ENCODE measurements at places on chromosomes 1 and 21.

DNA sequence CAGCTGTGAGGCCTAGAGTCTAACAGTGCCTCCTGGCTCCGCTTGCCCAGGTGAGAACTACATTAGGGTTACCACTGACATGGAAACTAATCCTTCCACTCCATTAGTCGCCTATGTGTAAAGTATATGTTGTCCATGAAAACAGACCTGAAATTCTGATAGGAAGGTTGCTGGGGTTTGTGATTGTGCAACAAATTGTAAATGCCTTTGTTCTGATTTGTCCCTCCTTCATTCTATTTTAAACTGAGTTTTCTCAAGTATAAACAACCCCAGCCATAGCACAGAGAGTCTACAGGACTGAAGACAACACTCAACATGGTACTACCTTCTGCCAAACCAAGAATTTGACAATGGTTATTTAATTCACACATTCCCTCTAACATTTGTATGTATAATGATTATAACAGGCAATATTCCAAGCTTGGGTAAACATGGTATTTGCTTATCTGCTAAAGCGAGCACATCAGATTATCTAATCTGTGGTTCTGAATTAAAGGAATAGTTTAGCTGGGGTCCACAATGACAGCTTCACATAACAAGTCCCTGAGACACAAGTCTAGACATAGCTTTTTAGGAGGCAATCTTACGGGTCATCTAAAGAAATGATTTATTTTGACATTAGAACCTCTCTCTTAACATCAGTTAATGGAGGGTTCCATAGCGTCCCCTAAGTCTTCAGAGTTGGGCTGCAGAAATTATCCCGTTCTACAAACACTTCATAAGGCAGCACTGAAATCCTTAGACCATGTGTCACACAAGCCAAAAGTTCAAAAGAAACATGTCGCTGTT lies 633.0 kb downstream of the SMYD3 start:
- no peak for DNase-seq

DNA sequence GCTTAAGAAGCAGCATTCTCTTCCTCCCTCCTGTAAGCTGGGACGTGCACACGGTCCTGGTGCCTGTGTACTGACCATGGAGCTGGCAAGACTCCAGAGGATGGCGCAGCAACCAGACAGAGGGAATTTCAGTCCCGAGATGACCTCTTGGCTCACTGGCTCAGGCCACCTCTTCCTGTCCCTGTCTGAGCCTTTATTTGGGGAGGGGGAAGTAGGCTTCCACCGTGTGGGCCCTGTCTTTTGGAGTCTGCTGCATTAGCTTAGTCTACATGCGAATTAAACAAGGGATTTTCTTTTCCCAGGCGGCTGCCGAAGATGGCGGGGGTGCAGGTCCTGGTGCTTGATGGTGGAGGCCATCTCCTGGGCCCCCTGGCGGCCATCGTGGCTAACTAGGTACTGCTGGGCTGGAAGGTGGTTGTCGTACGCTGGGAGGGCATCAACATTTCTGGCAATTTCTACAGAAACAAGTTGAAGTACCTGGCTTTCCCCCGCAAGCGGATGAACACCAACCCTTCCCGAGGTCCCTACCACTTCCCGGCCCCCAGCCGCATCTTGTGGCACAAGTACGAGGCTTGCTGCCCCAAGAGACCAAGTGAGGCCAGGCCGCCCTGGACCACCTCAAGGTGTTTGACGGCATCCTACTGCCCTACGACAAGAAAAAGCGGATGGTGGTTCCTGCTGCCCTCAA lies 10.2 kb downstream of the IL24 start:
- peak; percentile 52 for DNase-seq

- DNase-seq = no peak
Observed at GRCh38 chr1:230822092-230822581, 46.2 kb downstream of the C1orf198 start.

DNA sequence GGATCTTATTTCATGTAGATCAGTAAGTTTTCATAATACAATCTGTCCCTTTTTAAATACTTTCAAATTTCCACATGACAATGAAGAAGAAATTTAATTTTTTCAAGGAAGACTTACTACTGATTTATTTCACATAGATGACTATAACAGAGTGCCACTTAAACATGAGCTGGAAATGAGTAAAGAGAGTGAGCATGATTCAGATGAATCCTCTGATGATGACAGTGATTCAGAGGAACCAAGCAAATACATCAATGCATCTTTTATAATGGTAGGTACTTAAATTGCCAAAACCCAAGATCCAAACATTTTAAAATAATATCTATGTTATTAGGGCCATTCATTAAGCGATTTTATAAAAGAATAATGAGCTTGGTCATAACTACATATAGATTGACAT lies 110.4 kb downstream of the PTPRC start:
- DNase-seq = no peak

DNA sequence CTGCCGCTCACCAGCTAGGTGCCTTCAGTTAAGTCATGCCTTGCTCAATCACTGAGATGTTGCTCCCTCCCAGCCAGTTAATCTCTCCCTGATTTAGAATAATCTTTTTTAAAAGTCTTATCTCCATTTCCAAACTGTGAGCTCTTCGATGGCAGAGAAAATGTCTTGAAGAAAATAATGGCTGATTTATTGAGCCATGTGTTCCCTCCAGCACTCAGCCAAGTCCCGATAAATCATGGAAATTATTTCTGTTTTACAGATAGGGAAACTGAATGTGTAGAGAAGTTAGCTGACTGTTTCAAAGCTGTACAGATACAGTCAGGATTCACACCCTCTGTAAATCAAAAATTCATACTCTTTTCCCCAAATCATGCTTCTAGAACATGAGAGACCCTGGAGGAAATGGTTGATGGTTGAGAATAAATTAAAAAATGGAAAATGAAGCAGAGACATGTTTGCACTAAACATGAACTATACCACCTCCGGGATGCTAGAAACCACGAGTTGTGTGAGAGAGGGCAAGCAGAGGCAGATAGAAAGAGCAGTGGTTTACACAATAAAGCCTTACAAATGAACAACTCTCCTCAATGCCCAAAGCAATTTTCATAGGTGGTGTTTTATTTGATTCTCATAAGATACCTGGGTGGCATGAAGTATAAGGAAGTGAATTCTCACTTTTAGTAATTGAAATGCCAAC lies 376.4 kb downstream of the PLPP3 start:
- no peak for DNase-seq
